Activated CD4-positive, alpha-beta T cell treated with anti-CD3 and anti-CD28 coated beads, Interleukin-2, amount 50 U/mL, for 24 hours (primary cell): ENCODE measurements at places on chromosomes 16 and 17.

- no peak for DNase-seq
These were observed 231.2 kb downstream of the KATNIP start for GRCh38 chr16:27781195-27781524.

- DNase-seq, result no peak
These were observed 13.2 kb upstream of the SCNN1B start for GRCh38 chr16:23288726-23289512.

DNA sequence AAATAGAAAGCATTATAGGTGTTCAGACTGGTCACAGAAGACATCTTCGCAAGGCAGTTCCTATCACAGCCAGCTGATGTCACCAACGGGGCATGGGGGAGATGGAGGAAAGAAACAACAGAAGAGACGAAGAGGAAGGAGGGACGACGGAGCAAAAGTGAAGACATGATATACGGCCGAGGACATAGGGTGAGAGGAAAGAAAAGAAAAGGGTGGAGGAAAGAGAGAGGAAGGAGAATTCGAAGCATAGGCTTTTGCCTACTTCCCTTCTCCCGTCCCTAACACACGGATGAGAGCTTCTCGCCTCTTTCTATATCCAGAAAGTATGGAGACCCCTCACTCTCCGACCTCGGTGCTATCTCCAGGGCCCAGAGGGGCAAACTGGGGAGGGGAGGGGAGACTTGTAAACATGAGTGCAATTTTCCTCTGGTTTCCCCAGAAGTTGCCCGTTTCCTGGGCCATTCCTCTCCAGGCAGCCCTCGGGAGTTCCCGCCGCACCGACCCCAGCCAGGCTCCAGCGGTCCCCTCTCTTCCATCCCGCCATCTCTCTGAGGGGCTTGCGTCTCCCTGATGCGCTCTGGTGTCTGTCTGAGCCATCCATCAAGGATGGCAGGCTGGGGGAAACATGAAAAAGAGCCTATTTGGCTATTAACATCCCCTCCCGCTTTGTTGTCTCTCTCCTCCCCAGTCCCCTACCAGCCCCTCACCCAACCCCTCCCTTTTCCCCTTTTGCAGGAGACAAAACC, 26.0 kb downstream of the COPZ2 start:
- DNase-seq, result no peak

GRCh38 chr17:7294614-7295153, at the start of gene YBX2:
TSS of gene YBX2 (minus strand) at chr17:7294639. CDS start at chr17:7294500, 139 bp downstream.
- DNase-seq, result peak; percentile 43

- no peak for DNase-seq
These were observed 298.6 kb upstream of the PSMD7 start for GRCh38 chr16:73997971-73998370.

DNA sequence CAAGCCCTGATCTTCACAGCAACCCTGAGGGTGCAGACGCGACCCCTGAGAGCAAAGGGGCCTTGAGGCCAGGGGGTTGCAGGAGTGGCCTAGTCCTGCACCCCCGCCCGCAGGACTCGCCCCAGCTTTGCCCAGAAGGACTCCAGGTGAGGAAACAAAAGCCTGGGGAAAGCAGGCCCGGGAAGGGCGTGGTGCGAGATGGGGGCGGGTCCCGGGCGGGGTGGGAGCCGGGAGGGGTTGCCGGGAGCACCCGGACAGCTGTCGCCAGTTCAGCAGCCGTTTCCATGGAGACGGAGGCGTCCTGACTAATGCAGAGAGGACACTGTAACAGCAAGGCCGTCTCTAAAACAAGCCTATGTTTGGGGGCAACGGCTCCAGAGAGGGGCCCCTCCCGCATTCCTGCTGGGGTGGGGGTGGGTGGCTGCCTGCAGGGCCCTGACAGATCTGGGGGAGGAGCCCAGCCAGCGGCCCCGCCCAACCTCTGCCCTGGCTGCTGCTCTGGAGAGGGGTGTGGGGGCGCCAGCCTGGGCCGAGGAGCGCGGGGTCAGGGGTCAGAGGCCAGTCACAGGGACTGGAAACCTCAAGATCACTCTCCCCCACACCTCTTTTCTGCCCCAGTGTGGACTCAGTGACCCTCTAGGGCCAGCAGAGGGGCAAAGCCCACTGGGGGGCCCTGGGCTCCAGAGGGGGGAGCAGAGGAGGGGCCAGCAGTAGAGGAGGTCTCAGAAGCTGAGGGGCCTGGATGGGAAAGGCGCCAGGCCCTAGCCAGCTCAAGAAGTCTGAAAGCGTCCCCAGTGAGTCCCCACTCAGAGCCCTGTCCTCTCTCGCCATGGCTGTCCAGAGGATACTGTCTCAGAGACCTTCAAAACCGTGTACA, 3.1 kb upstream of the TPPP3 start:
- no peak for DNase-seq

GRCh38 chr17:416293-417206, 63.9 kb upstream of the RPH3AL start:
- no peak for DNase-seq

DNA sequence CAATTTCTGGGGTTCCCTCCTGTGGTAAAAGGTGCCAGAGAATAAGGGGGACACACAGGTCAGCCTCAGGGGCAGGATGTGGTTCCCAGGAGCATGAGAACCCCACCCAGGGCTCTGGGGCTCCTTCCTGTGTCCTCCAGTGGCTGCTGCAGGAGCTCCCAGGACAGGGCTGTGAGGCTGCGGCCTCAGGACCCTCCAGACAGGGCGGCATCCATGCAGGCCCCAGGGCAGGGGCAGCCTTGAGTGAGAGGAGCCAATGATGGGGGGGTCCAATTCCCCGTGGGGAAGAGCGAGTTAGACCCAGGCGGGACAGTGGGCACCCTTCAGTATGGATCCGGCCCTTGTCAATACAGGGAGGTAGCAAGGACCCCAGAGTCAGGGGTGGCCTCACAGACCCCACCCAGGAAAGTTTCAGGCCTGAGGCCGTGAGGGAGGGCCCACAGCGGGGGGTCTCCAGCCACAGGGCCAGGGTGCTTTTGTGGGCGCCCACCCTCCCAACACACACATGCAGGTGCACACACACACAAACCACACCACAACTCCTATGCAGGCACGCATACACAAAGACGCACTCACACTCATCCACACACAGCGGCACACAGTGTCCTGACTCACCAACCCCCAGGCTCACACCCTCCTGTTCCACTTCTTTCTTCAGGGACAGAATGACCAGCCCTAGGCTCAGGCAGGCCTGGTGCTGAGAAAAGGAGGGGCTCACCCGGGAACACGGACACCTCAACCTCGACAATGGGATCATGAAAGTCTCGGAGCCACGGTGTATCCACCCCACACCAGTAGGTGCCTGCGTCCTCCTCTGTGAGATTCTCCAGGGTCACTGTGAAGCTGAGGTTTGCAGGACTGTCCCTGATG, 1.8 kb downstream of the CD300C start:
- no peak for DNase-seq
